ENCODE measurements at places on chromosomes 3 and 15.

DNA sequence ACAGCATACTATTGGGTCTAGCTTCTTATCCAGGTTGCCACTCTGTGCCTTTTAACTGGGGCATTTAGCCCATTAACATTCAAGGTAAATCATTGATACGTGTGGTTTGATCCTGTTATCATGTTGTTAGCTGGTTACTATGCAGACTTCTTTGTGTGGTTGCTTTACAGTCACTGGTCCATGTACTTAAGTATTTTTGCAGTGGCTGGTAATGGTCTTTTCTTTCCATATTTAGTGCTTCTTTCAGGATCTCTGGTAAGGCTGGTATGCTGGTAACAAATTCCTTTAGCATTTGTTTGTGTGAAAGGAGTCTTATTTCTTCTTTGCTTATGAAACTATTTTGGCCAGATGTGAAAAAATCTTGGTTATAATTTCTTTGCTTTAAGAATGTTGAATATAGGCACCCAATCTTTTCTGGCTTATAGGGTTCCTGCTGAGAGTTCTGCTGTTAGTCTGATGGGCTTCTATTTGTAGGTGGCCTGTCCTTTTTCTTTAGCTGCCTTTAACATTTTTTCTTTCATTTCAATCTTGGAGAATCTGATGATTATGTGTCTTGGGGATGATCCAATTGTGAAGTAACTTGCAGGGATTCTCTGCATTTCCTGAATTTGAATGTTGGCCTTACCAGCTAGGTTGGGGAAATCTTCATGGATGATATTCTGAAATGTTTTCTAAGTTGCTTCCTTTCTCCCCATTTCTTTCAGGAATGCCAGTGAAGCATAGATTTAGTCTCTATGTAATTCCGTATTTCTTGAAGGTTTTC, 39.3 kb downstream of the CCR1 start:
- no peak for DNase-seq

DNA sequence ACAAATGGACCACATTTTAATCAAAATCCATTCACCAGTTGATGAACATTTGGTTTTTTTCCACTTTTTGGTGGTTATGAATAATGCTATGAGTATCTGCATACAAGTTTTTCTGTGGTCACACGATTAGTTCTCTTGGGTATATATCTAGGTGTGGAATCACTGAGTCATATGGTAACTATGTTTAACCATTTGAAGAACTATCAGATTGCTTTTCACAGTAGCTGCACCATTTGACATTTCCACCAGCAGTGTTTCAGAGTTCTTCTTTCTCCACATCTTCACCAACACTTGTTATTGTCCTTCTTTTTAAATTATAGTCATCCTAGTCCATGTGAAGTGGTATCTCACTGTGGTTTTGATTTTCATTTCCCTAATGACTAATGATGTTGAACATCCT, 33.3 kb upstream of the ATG7 start:
- DNase-seq: no peak

GRCh38 chr3:87771337-87772192, 287.2 kb downstream of the CGGBP1 start:
- no peak for DNase-seq

GRCh38 chr3:186025161-186025560, 83.7 kb downstream of the ETV5 start:
- peak; percentile 49 for DNase-seq

- DNase-seq: peak; percentile 29
These were observed 866 bp downstream of the TNIK start for GRCh38 chr3:171459137-171459941.

GRCh38 chr15:81595752-81596151, 221.7 kb upstream of the TMC3 start:
- DNase-seq: no peak

DNA sequence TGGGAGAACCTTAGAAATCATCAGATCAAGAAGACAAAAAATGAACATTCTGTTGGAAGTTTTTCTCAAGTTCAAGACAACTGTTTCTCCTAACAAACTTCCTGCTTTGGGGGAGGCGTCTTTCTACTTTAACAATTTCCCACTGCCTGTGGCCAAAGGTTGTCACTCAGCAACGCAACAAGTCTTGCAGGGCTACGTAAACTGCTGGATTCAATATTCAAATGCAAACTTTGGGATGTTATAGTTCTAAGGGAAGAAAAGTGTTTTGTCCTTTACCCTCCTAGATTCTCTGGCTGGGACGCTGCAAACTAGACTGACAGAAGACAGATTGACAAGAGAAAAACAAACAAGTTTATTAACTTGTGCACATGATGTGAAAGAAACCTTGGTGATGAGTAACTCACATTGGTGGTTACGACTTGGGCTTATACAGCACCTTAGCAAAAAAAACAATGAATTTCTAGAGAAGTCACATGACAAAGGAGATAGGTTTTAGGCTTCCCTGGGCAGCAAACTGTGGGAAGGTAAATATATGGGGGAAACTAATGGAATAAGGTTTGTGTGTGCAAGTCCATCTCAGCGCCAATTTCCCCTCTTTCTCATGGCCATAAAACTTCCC, 34.0 kb upstream of the ARPIN start:
- no peak for DNase-seq

DNA sequence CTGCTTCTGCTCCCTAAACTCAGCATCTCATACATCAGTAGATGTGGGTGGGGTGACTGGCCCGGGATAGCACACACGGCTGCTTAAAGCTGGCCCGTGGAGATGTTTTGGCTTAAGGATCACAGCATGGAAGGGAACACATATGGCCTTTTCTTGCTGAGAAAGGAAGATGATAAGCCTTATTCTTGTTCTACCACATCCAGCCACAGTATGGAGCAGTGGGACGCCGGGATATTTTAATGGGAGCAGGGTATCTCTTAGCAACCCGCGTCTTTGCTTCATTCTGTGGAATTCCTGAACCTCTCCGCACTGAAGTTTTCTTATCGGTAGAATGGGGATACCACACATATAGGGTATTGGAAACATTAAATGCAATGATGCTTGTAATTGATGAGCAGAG, 94.1 kb upstream of the PROK2 start:
- DNase-seq: no peak

DNA sequence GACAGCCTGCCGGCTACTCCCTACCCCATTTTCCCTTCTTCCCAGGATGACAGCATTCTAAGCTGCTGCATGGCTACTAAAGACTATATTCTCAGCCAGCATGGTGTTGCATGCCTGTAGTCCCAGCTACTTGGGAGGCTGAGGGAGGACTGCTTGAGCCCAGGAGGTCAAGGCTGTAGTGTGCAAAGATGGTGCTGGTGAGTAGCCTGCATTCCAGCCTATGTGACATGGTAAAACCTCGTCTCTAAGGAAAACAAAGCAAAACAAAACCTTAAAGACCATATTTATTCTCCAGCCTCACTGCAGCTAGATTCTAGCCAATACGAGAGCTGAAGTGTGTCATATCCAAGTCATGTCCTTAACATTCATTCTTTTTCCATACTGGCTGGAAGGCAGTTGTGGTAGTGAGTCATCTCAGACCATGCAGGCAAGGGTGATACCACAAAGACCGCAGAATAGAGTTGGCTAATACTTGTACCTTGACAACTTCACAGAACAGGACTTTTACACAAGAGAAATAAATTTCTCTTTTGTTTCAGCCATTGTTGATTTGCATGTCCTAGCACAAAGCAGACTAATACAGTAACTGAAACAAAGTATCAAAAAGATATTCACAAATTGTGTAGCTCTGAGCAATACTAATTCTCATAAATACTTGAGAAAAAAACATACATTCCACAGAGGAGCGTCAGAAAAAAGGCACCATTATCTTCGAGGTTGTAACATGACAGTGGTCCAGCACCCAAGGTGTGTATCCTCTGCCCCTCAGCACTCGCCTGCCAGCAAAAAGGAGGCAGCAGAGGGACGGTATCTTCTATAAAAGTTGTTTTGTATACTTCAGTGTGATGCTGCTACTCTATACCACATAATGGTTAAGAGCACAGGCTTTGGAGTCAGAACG, 14.8 kb downstream of the PBRM1 start:
- peak; percentile 20 for DNase-seq

- DNase-seq: no peak
These were observed 105.9 kb upstream of the AGBL1 start for GRCh38 chr15:85973584-85974347.

DNA sequence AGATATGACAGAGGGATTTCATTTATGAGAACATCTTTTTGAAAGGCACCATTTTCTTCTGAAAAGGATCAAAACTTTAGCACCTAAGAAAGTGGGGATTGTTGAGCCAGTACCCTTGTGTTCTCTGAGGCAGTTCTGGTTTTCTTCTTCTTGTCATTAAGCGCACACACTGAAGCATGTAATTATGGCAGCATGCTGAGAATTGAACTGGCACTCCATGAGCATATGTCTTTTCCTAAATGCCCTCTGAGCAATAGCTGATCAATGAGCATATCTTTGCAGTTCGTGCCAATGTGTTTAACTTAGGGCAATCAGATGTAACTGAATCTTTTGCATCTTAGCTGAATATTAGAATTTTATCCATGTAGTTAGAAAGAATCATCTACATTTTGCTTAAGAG, 53.9 kb upstream of the VGLL3 start:
- no peak for DNase-seq

GRCh38 chr3:189606774-189607173, 24.4 kb upstream of the TP63 start:
- no peak for DNase-seq

GRCh38 chr3:186882150-186882524, 39.6 kb downstream of the ADIPOQ start:
- DNase-seq: no peak

DNA sequence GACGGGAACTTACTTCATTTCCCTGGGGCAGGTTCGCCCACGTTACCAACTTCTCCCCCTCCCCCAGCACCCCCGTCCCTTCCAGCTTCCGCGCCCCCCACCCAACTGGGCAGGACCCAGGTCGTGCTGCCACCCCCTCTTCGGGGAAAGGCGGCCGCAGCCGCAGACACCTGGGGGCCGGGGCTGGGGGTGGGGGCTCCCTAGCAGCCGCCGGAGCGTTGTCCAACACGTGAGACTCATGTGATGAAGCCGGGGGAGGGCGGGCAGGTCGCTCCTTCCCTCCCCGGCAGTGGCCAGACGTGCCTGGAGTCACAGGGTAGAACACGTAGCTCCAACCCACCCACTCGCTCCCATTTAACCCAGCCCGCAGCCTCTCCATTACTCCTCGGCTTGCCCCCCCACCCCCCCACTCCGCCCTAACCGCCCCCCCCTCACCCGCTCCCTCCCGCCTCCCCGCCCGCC, 240 bp upstream of the BHLHE40 start:
- peak; percentile 93 for DNase-seq

Data from activated T-cell treated with anti-CD3 and anti-CD28 coated beads for 48 hours (primary cell).